ENCODE measurements at places on chromosomes 4 and X.

- DNase-seq, result no peak
These were observed 3.8 kb upstream of the ADH1B start for GRCh38 chr4:99324979-99325378.

DNA sequence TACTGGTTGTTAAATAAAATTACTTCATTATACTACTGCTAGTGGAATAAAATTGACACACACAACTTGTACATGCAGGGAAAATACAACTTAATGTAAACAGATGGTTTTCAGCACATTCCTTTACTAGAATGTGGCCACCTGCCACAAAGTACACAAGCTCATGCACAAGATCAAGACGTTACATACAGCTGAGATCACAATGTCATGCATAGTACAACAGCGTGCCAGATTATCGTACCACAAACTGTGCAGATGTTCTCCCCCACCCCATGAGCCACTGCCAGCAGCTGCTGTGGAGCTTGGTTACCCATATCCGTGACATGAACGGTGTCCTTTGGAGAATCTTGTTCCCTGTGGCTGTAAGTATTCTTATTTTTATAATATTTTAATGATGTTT lies 27.7 kb downstream of the FBXO8 start:
- peak; percentile 22 for DNase-seq

GRCh38 chr4:106738121-106738520 lies 298.0 kb downstream of the DKK2 start:
- no peak for DNase-seq

GRCh38 chr4:77434299-77435092 lies 171.1 kb upstream of the CXCL13 start:
- DNase-seq, result no peak

- DNase-seq, result no peak
These were observed 91.1 kb downstream of the PPP3CA start for GRCh38 chr4:101256222-101256621.

DNA sequence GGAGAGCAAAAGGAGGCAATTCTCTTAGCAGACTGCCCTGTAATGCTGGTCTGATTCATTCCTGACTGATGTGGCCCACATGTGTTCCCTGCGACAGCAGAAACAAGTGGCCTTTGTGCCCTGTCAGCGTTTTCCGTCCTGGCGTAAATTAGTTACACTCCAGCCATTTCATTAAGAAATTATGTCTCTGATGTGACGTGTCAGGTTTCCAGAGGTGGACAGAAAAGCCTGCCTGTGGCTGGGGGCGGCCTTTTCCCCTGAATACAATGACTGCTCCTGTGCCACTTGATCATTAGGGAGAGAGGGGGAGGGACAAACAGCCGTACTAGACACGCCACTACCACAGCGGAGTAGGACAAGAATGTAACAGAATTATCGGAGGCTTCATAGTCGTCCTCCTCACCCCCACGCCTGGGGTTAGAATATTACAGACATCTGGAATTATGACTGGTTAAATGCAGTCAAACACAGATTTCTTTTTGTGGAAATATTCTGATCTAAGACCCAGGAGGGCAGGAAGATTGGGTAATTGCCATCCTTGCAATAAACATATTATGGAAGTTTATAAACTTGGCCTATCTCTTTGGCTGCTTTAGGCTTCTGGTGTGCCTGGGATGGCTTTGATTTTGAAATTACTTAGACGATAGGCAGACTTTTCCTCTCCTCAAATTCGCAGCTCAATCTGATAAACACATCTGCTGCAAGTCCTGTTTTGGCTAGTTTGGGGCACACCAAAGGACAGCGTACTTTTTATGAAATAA lies 146.2 kb upstream of the BCOR start:
- DNase-seq, result no peak

GRCh38 chr4:69092190-69092589 lies 4.1 kb upstream of the UGT2B7 start:
- no peak for DNase-seq

DNA sequence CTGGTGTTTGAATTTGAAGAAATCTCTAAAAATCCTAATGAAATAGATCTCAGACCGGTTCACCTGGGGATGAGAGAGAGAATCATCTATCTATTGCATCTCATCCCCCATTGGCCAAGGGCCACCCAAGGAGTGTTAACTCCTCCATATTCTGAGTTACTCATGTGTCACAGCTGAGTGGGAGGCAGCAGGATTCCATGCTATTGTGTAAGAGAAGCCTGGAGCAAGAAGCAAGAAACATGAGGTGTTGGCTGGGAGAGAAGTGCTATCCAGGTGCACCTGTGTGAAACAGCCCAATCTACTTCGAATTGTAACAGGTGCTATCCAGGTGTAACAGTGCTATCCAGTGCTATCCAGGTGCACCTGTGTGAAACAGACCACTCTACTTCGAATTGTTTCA lies 150.3 kb upstream of the MAOA start:
- DNase-seq, result no peak

DNA sequence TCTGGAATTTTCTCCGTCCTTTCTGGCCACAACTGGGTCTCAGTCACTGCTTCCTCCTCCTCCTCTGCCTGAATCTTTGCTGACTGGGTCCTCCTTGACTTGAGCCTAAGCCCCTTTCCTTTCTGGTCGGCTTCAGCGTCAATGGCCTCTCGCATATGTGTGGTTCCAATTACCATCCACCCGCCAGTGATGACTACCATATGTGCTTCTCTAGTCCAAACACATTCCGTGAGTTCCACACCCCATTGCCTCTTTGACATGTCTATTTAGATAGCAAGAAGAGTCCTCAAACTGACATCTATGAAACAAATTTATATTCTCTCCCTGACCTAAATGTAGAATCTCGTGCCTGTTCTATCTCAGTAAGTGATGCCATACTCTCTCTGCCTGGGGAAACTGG lies 19.8 kb downstream of the MXRA5 start:
- no peak for DNase-seq

DNA sequence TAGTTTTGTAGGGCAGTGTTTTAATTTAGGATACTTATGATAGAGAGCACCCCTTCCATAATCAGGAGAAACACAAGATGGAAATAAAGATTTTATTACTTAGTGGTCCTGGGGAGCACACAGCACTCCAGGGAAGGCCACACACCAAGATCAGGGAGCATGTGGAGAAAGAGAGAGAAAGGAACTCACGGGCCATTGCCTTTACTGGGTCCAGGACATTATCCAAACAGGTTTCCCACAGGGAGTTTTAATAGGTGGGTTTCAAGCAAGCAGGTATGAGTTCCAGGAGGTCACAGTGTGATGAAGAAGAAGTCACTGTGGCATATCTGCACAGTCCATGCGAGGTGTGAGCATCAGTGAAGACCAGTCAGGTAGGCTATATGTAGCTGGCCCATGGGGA lies 46.8 kb downstream of the NFKB1 start:
- no peak for DNase-seq

GRCh38 chr4:53307210-53307609 lies 58.7 kb downstream of the SCFD2 start:
- no peak for DNase-seq

DNA sequence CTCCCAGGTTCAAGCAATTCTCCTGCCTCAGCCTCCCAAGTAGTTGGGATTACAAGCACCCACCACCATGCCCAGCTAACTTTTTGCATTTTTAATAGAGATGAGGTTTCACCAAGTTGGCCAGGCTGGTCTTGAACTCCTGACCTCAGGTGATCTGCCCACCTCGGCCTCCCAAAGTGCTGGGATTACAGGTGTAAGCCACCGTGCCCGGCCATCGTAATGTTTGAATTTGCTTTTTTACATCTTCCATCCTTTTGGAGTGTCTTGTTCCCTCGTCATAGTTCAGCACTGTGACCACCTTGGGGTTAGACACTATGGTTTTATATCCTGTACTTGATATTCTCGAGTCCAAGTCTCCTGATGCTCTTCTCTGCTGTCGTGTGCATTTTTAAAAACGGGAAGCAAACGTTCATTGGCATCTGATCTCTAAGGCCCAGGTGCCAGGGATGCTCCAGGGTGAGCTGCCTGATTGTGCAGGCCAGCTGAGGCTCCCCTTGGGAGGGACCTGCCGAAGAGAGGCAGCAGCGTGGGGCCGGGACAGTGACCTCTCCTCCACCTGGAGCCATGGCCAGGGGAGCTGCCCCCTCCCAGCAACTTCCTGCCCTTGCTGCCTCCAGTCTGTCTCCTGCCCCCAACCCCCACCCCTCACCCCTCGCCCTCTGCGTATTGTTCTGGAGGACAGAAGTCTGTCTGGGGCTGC lies 16.7 kb downstream of the DGKQ start:
- DNase-seq, result no peak

DNA sequence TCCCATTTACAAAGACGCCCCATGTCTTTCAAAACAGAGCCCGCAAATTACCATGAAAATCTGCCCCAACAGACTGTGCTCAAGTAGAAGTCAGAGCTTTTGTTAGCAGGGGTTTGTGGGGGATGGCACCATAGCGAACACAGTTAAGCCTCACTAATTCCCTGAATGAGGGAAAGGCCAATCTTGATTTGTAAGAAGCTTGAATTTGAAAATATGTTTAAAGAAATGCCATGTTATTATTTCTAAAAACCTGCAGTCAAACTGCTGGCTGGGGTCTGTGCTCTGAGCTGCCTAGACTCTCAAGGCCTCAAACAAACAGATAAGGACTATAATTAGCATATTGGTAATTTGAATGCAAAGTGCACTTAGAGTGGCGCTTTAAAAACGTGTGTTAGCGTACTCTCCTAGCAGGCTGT lies 9.4 kb upstream of the PAK3 start:
- DNase-seq, result no peak

DNA sequence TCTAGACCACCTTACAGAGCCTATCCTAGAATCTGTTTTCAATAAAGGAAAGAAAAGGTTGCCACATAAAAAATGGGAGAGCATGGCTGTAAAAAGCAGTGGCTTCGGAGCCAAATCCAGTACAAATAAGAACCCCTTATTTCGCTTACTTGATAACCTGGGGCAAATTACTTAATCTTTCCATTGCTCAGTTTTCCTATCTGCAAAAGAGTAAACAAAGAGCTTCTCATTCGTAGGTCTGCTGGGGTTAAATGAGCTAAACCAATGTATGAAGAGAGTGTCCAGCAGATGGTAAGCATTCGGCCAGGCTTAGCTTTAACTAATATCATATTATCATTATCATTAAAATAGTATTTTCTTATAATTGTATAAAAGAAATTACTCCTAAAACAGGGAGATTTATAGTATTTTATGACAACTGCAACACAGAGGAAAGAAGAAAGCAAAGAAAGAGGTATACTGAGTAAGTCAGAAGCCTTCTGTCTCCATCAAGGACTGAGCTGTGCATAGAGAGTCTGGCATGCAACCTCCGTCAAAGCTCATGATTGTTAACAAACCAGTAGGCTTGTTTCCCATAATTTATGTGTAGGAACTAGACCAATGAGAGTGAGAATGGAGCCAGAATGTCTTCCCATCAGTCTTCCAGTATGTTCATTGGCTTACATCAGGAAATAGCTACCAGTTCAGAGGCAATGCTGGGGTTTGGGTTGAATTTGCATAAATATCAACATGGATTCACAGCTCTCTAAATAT lies 364.9 kb downstream of the UNC5C start:
- no peak for DNase-seq

DNA sequence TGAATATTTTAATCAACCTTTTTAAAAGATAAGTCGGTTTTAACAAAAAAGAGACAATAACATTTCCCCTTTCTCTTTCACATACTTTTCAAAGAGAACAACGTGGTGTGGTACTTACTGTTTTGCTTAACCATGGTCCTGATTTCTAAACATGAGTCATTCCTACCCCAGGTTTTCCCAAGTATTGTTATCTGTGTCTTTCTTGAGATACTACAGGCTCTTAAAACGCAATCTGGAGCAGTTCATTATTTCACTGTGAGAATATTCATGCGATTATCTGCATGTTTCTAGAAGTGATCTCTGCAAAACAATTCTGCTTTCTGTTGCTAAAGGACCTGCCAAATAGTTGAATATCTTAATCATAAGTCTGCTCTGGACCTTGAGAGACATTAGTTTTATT lies 127.3 kb downstream of the TENM3 start:
- no peak for DNase-seq

GRCh38 chrX:110588164-110588563 lies 207.5 kb downstream of the CHRDL1 start:
- no peak for DNase-seq

DNA sequence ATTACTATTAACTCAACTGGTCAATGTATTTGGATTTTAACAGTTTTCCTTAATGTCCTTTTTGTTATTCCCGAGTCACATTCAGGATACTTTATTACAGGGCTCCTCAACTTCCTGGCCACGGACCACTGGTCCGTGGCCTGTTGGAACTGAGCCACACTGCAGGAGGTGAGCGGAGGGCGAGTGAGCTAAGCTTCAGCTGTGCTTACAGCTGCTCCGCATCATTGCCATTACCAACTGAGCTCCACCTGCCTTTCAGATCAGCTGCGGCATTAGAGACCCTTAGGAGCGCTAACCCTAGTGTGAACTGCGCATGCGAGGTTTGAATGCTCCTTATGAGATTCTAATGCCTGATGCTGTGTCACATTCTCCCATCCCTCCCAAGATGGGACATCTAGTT lies 591.7 kb downstream of the CCSER1 start:
- peak; percentile 0 for DNase-seq

DNA sequence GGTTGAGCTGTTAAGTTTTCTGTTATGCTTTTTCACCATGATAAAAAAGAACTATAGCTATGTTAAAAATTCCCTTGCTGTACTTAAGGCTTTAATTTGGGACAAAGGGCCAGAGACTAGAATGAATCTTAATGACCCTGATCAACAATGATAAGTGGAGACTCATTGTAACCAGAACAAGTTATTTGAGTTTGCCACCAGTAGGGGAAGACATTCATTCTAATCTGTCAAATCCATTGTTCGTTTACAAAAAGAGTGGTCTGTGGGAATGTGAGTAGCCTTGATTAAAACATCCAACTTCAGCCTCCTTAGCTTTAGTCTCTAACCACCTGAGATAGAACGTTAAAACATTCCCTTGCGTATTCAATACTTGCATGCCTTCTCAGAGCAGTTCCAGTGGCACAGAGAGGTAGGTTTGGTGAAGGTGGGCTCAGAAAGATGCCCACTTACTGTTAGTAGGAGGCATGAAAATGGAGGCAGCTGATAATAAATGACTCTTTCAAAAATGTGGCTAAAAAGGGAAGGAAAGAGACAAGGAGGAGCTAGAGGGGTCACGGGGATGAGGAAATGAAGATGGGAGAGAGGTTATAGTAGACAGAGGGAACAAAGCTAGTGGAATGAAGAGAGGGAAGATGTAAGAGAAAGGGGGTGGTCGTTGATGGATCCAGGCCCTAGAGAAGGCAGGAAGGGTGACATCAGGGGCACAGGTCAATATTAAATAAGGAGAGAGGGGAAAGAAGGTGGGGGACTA lies 66.2 kb downstream of the EGF start:
- DNase-seq, result no peak

- no peak for DNase-seq
These were observed 4.6 kb upstream of the ADD1 start for GRCh38 chr4:2839060-2839459.

DNA sequence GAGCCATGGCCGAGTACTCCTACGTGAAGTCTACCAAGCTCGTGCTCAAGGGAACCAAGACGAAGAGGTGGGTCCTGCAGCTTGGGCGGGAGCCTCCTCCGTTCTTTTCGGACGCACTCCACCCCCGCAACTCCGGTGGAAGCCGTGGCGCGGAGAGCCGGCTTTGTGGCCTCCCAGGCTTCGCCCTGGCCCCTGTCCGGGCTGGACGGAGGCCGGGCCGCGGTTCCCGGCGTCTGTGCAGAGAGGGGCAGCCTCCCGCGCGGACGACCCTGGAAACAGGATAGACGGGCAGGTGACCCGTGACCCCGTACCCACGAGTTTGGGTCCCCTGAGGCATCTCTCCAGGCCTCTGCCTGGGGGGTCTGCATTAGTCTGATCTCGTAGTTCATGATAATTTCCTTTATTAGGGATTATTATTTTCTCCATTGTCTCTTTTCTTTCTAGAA lies 356 bp downstream of the FRG1 start:
- DNase-seq, result no peak

- no peak for DNase-seq
These were observed 10.4 kb downstream of the SLC10A7 start for GRCh38 chr4:146511381-146511780.

Measured in Daoy (cell line).